Right renal cortex interstitium (tissue), 3 donors: ENCODE measurements at places on chromosomes 5 and 9.

DNA sequence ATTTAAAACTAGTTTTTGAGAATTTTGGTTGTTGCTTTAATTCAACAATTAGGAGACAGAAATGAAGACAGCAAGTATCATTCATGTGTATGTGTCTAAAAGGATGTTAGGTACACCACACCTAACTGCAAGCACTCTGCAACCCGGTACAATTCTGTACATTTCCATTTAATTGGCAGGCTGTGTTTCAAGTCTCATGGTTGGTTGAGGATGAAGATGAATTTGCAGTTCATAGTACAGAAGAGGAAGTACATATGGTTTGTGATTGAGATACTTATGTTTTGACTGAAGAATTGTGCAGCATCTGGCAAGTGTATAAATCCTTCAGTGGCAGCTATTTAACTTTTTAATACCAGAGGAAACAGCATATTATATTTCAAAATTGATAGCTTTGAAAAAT is 628.7 kb upstream of the ZNF608 start:
- no peak for DNase-seq

- DNase-seq, result no peak
Measured at GRCh38 chr5:96324708-96325107, 108.3 kb downstream of the PCSK1 start.

DNA sequence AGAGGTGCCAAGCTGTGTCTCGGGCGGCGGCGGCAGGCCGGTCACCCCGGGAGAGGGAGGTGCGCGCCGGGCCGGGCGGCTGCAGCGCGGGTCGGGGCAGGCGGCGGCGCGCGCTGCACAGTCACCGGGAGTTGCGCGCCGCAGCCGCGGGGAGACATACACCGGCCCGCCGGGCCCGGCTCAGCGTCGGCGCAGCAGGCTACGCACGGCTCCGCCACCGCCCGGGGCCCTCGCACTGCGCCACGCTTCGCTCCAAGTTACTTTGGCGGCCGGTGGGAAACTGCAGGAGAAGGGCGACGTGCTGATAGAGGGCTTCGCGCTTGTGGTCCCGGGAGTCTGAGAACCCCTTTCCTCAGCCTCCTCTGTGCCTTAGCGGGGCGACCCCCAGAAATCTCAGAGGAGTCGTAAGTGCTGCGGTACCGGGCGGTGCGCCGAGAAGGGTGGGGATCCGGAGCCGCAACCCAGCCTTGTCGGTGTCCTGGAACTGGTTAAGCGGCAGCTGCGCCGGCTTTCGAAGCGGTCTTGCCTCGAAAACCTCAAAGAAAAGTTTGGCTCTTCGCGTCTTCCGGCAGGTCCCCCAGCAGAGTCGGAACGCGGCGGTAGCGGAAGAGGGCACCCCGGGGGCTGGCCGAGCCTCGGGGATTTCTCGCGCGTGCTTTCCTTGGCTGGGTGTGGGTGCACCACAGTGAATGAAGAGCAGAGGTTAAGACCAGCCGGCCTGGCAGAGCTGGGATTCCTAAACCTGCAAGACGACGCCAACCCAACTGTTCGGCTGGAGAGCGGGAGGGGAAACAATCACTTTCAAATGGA is at the start of gene EFNA5:
EFNA5 (minus strand) TSS at position 6 of the 810 bp plus-strand sequence.
- DNase-seq, result peak; percentile 27

- no peak for DNase-seq
Measured at GRCh38 chr5:173637340-173637739, 20.9 kb upstream of the BOD1 start.

DNA sequence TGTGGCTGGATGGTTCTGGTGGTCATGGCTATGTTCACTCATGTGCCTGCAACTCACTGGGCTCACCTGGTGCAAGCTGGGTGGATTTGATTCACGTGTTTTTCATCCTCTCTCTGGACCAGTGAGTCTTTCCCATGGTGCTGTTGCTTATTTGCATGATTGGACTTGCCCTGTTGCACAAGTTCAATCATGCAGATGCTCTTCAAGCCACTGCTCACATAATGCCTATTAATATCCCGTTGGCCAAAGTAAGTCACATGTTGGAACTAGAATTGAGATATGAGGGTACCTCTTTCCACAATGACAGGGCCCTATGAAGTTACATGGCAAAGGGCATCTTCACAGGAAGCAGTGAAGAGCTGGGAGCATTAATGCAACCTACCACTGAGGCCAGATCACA is 26.5 kb upstream of the MROH2B start:
- DNase-seq, result no peak

GRCh38 chr9:95026148-95026524 is 291.4 kb downstream of the FANCC start:
- DNase-seq, result no peak

- no peak for DNase-seq
Measured at GRCh38 chr5:87121304-87122150, 146.2 kb upstream of the RASA1 start.

- DNase-seq, result no peak
Measured at GRCh38 chr5:94240596-94240992, 377.8 kb downstream of the KIAA0825 start.

GRCh38 chr5:105392710-105393149 is 1830.1 kb upstream of the NUDT12 start:
- no peak for DNase-seq

DNA sequence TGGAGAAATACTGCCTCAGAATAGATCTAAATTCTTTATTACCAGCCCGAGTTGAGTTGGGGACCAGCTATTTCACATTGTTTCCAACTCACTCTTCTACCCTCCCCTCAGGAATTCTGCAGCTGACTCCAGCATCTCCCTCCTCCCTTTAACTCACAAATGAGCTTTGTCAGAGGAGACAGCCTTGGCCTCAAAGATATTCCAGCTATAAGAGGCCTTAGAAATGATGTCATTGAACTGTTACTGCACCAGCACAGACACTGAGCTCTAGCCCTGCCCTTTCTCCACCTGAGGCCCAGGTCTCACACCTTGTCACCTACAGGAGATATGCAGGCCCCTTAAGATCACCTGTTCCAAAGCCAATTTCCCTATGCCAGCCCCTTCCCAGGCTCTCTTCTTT is 78.4 kb upstream of the ATP10B start:
- no peak for DNase-seq

DNA sequence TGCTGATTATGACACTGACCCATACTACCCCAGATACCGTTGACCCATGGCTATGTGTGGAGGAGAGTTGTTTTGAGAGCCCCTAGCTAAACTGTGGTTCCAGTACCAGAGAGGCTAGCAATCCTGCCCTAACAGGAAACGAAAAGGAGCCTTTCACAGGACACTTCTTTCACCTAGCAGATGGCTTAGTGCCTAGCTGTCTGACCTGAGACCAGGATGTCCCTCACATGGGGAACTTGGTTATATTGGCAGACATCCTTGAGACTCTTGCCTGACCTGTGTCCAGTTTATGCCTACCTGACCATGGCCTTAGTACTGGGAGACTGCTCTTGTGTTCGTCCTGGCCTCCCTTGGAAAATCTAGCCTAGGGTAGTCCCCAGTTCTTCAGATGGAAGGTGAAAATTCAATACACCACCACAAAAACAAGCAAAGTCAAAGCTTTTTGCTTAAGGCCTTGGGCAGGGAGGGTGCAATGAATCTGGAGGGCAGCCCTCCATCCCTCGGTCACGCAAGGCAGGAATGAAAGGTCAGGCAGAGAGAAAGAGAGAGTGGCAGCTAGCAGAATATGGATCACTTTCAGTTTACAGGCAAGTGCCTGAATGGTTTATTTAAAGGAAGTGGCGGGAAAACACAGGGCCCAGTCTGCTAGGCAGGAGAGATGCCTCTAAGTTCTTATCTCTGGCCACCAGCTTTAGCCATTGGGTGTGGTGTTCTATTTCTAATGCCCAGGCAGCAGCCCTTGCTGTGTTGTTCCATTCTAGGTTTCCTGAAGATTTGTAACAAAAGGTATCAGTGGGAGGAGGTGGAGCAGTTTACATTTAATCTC is 16.4 kb upstream of the ZNF474 start:
- no peak for DNase-seq

- no peak for DNase-seq
Measured at GRCh38 chr9:112046181-112046580, 128.9 kb downstream of the SUSD1 start.

- DNase-seq, result no peak
Measured at GRCh38 chr9:137811283-137811870, 66.2 kb upstream of the CACNA1B start.

DNA sequence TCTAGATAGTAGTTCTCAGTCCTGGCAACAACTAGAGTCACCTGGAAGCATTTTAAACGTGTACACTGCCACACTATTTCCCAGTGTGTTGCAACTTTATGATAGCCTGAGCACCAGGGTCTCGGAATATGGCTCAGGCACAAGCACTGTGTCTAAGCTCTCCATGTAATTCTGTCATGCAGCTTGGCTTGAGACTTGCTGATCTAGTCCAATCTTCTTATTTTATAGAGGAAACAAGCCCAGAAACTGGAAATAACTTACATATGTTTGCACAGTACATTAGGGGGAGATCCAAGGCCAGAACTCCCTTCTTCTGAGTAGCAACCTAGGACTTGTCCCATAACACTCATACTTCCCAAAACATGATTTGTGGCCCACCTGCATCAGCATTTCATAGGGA is 49.1 kb downstream of the SH3TC2 start:
- DNase-seq, result no peak

DNA sequence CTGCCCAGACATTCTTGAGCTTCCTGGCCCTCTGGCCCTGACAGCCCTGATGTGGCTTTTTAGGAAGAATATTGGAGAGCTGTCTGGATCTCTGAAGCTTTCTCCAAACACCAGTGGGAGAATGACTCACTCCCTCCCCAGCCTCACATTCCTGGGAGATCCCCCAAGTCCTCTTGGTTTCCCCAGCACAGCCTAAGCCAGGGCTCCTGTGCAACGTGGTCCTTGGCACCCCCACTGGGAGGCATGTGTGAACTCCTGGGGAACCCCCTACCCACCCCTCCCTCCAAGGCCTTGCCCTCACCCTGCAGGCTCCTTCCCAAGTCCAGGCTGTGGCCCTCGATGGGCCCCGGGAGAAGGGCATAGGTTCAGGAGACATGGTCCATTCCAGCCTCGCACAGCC is 12.7 kb downstream of the GLIPR2 start:
- no peak for DNase-seq

DNA sequence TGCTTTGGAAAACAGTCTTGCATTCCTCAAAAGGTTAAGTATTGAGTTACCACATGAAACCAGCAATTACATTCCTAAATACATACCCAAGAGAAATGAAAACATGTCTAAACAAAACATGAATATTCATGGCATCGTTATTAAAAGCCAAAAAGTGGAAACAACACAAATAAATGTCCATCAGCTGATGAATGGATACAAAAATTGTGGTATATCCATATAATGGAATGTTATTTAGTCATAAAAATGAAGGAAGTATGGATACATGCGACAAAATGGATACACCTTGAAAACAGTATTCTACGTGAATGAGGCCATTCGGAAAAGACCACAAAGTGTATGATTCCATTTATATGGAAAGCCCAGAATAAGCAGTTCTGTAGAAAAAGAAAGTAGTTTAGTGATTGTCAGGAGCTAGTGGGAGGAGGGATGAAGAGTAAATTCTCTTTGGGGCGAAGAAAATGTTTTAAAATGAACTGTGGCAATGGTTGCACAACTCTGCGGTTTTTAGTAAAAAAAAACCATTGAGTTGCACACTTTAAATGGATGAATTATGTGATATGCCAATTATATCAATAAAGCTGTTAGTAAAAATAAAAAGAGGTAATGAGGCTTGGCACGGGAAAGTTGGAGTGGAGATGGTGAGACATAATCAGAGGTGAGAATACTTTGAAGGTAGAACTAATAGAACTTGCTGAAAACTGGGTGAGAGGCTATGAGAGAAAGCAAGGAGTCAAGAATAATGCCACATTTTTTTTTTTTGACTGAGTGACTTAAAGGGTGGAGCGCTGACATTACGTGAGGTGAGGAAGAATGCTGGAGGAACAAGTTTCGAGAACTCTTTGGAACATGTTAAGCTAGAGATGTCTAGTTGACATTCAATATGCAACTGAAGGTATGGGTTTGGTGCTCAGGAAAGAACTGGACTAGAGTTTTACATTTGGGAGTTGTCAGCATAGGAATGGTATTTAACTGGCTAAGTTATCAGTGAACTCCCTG is 194.9 kb upstream of the ZNF608 start:
- DNase-seq, result no peak

GRCh38 chr5:122693963-122694362 is 80.9 kb upstream of the SNX2 start:
- no peak for DNase-seq

DNA sequence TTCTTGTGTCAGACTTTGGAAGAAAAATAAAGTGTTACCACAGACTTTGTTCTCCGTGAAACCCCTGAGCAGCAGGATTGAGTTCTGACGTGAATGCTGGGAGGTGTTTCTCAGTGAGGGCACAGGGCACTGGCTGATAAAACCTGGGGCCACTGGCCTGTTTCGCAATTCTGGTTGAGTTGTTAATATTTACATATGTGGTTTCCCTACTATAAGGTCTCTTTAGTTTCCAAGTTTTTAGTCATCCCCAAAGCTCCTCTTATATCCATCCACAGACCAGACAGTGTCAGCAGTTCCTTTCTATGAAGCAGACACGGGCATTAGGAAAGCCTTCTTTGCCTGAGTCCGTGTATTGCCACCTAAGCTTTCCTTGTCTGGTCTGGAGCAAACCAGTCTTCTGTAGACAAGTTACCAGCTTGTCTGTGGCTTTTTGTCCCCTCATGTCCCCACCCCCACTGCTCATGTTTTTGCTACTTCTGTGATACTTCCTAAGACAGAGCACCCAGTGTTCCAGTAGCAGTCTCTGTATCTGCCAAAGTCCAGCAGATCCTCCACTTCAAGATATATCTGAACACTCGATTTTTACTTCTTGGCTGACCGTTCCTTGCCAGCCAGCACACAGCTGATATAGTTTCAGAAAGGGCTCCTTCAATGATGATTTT is 42.0 kb downstream of the ACO1 start:
- no peak for DNase-seq

DNA sequence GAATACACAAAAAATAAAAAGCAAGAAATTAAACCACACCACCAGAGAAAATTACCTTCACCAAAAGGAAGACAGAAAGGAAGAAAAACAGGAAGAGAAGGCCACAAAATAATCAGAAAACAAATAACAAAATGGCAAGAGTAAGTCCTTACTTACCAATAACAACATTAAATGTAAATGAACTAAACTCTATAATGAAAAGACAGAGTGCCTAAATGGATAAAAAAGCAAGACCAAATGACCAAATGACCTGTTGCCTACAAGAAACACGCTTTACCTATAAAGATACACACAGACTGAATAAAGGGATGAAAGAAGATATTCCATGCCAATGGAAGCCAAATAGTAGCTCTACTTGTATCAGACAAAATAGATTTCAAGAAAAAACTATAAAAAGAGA is 87.2 kb downstream of the TSSK1B start:
- no peak for DNase-seq

GRCh38 chr5:26945901-26946300 is 92.5 kb downstream of the CDH9 start:
- no peak for DNase-seq

DNA sequence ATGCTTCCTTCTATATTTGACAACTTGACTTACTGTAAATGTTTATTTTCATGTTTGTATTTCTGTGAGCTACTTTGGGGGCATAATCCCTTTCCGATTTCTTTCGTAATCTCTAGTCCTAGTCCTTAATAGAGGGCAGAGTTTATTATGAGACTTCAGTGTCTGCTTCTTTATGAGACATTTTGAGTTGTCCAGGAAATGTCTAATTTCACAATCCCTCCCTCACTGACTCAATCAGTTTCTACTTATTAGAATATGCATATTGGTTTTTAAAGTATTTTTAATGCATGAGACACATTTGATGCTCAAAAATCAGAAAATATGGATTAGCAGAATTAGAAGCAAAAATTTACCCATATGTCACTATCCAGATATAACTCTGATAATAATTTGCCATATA is 160.9 kb downstream of the FOCAD start:
- DNase-seq, result no peak
